ENCODE measurements at places on chromosomes 4 and X.
A peak's percentile ranks its signal among the peaks of the same experiment; 100 is the strongest.

DNA sequence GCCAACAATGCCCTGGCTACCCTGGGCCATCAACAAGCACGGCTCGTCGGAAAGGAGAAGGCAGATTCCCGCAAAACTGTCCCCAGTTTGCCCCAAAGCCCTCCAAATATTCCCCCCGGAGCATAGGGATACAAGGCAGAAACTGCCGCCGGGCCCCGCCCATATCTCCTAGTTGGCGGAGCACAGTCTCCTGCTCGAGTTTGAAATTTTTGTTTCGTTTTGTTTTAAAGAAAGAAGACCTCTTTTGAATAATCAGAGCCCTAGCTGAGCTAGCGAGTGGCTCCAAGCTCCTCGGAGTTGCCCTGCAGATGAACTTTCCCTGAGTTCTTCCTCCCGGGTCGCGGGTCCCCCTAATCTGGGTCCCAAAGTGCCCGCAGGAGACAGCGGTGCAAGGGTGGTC is 138.1 kb upstream of the ZIC3 start:
- DNase-seq: no peak

DNA sequence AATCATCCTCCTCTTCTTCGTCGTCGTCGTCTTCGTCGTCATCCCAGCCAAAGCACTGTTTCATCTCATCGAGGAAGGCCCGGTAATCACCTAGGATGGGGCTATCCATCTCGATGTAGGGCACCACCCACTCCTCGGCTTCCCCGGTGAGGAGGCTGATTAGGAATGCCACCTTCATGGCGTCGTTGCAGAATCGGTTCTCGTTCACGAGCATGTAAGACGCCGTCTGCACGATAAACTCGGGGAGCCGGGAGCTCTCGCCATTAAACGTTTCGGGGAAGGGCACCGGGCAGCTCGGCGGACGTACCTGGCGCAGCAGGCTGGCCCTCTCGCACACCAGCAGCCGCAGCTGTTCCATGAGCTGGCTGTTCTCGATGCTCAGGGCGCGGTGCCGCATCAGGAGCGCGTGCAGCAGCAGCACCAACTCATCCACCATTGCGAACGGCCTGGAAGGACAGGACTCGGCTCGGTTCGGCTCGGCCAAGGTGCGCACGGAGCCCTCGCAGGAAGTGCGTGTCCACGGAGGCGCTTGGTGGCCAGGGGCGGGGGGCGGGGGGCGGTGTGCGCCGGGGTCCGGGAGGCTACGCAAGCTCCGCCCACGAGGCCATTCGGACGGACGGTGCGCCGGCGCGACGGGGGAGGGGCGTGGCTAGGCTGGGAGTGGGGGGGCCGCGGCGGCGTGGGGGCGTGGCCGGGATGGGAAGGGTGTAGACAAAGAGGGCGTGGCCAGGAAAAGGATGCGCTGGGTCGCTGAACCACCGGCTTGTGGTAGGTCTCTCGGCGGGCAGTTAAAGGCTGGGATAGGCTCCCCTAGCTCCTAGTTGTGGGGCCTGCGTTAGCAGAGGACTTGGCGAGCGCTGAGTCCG is at the start of gene LDOC1:
TSS of gene LDOC1 (minus strand) at position 544 of the 866 bp plus-strand sequence. CDS start at position 436, 108 bp downstream.
- DNase-seq: peak; percentile 60

- no peak for DNase-seq
These were observed 11.5 kb downstream of the PPARGC1A start for GRCh38 chr4:23878246-23878891.

GRCh38 chrX:153865685-153866084 is 20.3 kb downstream of the L1CAM start:
- DNase-seq: no peak

- no peak for DNase-seq
These were observed 4.1 kb downstream of the PCDH7 start for GRCh38 chr4:30724247-30724646.

DNA sequence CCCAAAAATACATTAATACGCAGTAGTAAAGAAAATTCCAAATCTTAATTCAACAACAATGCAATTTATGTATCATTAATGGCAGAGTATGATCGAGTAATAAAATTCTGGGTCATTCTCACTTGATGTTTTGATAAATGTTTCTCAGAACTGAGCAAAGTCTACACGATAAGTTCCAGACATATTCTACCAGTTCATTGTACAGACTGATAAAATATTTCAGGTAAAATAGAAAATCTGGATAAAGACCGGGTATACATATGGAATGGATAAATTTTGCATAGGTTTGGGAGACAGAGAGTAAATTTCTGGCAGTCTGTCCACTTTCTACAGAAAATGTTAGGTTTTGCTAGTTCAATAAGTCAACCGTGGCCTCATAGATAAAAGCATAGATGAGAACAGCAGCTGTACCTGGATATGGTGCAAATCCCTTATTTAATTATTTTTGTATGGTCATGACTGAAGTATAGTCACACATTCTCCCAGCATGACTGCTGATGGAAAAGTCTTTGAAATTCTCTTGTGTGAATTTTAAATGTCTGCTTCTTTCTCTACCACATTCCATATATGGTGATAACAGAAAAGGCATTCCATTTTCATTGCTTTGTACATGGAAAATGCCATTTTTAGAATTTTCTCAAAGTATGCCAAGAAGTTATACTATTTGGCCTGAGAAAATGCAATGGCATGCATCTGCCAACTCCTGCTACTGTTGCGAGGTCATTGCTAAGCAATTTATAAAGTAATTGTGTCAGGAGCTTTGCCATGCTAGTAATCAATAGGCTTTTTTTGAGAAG is 301.9 kb upstream of the ARSJ start:
- DNase-seq: no peak

- DNase-seq: no peak
These were observed 2.5 kb upstream of the PPP2R2C start for GRCh38 chr4:6474705-6475457.

GRCh38 chrX:39144323-39144722 is 343.1 kb downstream of the MID1IP1 start:
- DNase-seq: no peak

GRCh38 chr4:1218634-1219565 is 30.0 kb downstream of the CTBP1 start:
- DNase-seq: no peak

GRCh38 chrX:26581091-26581490 is 365.1 kb downstream of the MAGEB5 start:
- no peak for DNase-seq

GRCh38 chr4:185398618-185399017 is 2.0 kb downstream of the ANKRD37 start:
- no peak for DNase-seq

- DNase-seq: no peak
These were observed 520.4 kb downstream of the NLGN4X start for GRCh38 chrX:5708251-5708650.

DNA sequence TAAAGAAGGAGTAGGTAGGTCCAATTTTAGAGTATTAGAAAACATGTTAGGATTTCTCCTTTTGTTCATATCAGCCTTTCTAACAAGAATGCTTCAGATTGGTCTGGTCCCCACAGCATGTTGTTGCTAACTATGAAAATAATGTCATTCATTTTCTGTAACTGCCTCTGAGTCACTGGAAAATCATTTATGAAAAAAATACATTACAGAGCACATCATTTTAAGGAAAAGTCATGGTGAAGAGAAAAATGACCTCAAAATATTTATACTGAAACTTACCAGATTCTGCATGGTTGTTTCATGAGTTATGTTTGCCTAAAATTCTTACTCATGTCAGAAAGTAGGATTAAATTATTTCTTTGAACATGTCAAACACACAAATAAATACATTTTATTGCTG is 35.2 kb downstream of the DTHD1 start:
- DNase-seq: no peak

GRCh38 chr4:148207068-148207467 is 235.1 kb downstream of the NR3C2 start:
- no peak for DNase-seq

- DNase-seq: peak; percentile 46
These were observed at the start of gene NALF2 for GRCh38 chrX:69503782-69504625. TSS of gene NALF2 (plus strand) at chrX:69504326. CDS start at chrX:69505283, 957 bp downstream.

DNA sequence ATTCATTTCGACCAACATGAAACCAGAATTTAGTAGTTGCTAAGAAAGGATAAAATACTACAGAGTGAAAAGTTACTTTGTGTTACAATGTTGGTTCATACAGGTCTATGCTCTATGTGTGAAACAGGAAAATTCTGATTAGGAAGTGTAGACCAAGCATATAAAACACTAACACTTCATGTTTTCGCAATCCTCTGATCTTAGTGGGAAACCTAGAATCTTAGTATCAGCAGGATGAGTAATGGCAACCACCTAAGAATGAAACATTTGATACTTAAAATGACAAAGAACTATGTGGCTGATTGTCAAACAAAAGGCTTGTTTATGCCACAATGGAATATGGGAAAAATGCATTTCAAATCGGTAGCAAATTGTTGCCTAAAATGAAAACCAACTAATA is 116.1 kb downstream of the AMMECR1 start:
- no peak for DNase-seq

DNA sequence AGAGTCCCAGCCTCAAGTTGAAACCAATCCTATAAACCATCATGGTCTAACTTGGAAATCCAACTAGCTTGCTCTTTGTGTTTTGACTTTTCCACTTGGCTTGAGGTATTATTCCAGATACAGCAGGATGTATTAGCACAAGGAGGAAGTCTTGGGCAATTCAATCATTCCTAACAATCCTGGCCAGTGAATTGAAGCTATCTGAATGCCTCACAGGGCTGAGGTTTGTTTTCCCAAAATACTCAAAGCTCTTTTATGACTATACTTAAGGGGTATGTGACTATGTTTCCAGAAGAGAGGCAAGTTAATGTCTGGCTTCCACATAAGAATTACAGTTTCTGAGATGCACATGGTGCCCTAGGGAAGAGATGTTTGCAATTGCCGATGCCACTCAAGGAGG is 66.8 kb upstream of the SH3RF1 start:
- DNase-seq: no peak

DNA sequence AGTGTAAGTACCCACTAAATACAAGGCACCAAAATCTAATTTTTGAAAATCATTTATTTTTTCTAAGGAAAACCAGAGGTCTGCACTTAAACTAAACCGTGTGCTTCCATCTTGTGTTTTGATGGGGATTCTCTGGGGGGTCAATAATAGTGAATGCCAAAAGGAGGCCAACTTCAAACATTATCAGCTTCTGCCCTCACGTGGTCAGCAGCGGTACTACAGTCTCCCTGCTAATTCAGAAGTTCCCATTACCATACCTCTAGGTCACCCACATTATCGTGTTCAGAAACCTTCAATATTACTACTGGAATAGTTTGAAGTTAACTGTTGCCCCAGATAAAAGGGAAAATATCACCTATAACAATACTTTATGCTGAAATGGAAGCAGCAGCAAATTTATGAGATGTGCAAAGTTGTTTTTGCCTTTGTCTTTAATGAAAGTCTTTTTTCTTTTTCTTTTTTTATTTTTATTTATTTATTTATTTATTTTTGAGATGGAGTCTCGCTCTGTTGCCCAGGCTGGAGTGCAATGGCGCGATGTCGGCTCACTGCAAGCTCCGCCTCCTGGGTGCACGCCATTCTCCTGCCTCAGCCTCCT is 17.3 kb downstream of the CTPS2 start:
- DNase-seq: peak; percentile 1

DNA sequence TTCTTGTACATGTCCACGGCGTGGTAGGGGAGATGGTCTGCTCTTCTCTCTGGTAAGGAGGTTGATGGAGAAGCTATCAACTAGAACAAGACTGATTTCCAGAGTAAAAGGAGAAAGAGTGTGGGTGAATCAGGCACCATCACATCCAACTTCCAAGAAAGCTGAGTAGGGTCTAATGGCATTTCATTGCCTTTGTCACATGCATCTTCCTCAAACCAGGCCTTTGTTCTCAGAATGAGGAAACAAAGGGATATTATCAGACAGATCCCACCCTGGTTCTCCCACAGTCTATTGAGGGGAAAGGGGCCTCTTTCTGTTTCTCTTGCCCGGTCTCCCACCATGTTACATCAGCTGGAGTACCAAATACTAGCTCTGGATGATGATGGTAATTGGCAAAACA is 160.2 kb upstream of the RBPJ start:
- no peak for DNase-seq

DNA sequence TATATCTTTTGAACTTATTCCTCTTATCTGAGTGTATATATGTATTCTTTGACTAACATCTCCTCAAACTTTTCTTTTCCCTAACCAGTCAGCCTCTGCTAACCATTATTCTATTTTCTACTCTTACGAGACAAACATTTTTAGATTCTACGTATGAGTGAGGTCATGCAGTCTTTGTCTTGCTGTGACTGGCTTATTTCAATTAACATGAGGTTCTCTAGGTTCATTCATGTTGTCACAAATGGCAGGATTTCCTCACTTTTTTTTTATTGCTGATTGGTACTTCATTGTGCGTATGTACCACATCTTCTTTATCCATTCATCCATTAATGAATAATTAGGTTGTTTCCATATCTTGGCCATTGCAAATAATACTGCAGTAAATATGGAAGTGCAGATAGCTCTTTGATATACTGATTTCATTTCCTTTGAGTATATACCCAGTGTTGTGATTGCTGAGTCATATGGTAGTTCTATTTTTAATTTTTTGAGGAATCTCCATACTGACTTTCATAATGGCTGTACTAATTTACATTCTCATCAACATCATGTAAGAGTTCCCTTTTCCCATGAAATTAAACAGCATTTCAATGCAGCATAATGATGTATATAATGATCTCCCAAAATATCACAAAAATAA is 80.1 kb downstream of the HS3ST1 start:
- no peak for DNase-seq

DNA sequence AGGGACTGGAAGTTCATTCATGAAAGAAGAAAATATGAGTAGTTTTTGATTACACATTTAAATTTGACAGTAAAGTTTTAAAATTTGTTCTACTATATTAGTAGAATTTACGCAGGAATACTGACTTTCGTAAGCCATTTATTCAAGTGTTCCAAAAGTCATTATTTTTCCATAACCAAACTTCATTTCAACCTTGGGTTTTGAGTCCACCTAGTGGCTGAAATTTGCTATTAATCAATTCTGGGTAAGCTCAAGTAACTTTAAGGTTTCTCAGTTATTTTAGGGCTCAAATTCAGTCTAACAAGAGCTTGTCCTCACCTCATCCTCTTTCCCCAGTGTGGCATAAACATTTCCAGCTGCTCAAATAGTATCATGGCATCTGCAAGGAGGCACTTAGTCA is 175.4 kb downstream of the SH3BGRL start:
- DNase-seq: no peak

GRCh38 chrX:17842769-17843525 is 18.2 kb downstream of the RAI2 start:
- no peak for DNase-seq
